ENCODE measurements at places on chromosomes 2 and 18. TPM values are rescaled to one million over a fixed set of nuclear protein-coding genes. Genes with fewer than 3 reads are reported as not detected.

DNA sequence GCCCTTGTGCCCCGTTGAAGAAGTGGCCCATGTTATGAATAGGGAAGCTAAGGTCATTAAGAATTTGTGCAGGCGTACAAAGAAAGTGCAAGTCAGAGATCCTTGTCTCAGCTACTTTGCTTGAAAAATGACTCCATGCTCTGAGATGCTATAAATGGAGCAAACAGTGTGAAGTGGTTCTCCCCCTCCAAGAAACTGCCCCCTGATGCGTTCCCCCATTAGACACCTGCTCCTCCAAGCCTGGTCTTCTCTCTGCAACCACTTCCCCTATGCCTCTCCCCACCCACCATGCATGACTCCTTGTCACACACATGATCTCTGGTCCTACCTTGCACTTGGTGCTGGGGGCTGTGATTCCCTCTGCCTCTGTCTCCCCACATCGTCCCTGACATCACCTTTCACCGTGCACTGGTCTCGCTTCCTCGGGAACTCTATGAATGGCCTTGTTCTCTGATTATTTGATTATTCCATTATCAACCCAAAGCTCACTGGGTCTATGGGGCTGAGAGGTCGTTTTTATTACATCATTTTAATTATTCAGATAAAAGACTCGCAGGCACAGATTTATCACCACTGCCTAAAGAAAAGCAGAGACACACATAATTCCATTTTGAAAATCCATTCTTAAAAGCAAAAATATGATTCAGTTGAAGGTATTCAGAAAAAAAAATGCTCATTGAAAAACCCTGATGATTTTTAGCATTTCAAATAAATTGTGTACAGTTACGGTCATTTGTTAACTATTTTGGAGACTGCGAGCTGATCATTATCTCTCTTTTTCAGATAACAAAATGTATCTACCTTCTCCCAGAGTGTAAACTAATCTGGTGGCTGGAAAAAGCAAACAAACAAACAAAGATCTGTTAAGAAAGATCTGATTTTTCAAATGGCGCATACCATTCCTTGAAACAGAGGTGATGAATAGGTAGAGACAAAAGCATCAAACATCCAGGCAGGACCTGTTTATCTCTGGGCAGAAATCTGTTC is 294.9 kb downstream of the SOX11 start:
- DNase-seq: no peak
- H3K4me1 ChIP-seq: no peaks in the 10 kb centered on the region
- no peak overlapping the region for H3K4me3 ChIP-seq
- peaks cover 13% of the 10 kb centered on the region for H3K27me3 ChIP-seq

GRCh38 chr2:199590321-199591203 is 132.8 kb upstream of the SATB2 start:
- H3K4me1 ChIP-seq: no peaks in the 10 kb centered on the region
- peaks cover 7% of the 10 kb centered on the region for H3K27me3 ChIP-seq
- no peak overlapping the region for H3K27ac ChIP-seq
- H3K4me3 ChIP-seq: no peak overlapping the region
- no peak for DNase-seq

- H3K36me3 ChIP-seq: no peaks in the 10 kb centered on the region
- no peak overlapping the region for H3K4me3 ChIP-seq
- H3K4me1 ChIP-seq: no peaks in the 10 kb centered on the region
- DNase-seq: no peak
Measured at GRCh38 chr2:28045676-28046351, 155.3 kb downstream of the BABAM2 start.

GRCh38 chr18:59150236-59150635 is 10.6 kb downstream of the SEC11C start:
- H3K27ac ChIP-seq: no peak overlapping the region
- H3K36me3 ChIP-seq: peaks cover 59% of the 10 kb centered on the region
- DNase-seq: no peak
- no peak overlapping the region for H3K4me3 ChIP-seq
- no peaks in the 10 kb centered on the region for H3K4me1 ChIP-seq
- H3K27me3 ChIP-seq: no peaks in the 10 kb centered on the region

DNA sequence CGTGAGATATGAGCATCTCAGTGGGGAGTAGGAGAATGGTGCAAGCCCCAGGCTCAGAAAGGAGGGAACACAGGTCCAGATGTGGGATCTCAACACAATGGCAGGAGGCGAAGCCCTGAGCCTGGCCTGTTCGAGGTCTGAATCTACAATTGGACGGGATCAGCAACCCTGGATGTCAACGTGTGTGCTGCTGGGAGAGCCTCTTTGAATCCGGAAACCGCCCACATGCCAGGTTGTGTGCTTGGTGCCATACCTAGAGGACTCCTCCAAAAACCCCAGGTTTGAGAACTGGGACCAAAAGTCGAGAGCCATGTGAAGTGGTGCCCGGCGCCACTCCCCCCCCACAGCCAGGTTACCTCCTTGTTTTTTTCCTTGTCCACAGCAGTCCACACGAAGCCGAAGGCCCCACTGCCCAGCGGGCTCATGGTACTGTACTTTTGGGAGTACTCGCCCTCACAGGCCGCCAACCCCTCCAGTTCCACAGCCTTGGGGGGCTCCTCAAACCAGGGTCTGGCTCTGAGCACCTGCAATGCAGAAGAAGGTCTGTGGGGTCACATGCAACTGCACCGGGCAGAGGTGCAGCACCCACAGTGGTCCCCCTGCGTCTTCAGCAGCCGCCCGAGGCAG is 20.4 kb upstream of the MTERF4 start:
- no peaks in the 10 kb centered on the region for H3K4me1 ChIP-seq
- H3K27ac ChIP-seq: no peak overlapping the region

Gene SLC35F5
- total RNA-seq: 86.3 TPM

- peaks cover 4% of the 10 kb centered on the region for H3K4me1 ChIP-seq
- no peaks in the 10 kb centered on the region for H3K36me3 ChIP-seq
- H3K27me3 ChIP-seq: no peaks in the 10 kb centered on the region
- no peak for DNase-seq
- H3K4me3 ChIP-seq: no peak overlapping the region
- H3K27ac ChIP-seq: no peak overlapping the region
Measured at GRCh38 chr2:17899871-17900270, 21.4 kb downstream of the KCNS3 start.

Gene ABHD3
- 5.9 TPM for total RNA-seq

DNA sequence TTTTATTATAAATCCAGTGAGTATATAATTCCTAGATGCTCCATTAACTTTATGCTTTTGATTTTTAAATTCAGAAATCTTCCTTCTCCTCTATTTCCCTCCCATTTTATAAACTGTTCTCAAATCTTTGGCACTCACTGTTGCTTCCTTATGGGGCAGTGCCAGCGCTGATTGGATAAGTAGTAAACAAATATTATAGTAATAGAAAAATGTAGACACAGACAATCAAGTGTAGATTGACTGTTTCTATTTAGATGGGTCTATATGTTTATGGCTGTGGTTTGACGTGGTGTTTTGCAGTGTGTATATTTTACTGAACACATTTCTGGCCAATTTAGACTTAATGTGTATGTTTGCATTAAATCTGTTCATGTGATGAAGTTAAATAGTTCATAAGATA is 36.6 kb downstream of the LYPD6B start:
- no peaks in the 10 kb centered on the region for H3K27me3 ChIP-seq
- no peak overlapping the region for H3K27ac ChIP-seq
- H3K36me3 ChIP-seq: no peaks in the 10 kb centered on the region
- no peak for DNase-seq

Gene GALNT3
- not detected for total RNA-seq

Gene SPATA3
- total RNA-seq: not detected

DNA sequence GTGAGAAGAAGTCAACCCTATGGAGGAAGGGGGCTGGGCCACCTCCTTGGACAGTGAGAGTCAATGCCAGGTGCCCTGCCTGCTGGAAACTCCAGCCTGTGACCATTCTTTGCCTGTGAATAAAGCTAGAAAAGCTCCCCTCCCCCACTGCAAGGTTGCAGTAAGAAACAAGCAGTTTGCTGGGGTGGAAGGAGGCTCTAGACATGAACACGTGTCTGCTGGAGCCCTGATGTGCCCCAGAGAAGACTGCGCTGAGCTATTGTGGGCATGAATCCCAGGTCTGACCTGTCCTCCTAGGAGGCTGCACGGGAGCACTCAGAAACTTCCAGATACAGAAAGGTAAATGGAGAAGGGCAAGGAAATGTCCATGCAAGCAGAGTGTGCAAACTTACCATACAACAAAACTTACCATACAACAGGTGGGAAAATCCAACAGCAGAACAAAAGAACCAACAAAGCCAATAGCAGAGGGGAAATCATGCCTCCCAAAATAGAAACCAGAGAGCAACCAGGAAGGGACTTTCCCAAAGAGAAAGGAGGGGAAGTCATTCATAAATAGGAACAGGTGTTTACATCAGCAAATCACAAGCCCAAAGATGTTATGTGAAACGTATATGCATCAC is 278.7 kb downstream of the BCL2 start:
- no peaks in the 10 kb centered on the region for H3K27me3 ChIP-seq
- no peak overlapping the region for H3K4me3 ChIP-seq
- no peak for DNase-seq
- H3K27ac ChIP-seq: no peak overlapping the region
- H3K36me3 ChIP-seq: no peaks in the 10 kb centered on the region

GRCh38 chr2:61196671-61197070 is 34.7 kb downstream of the C2orf74 start:
- no peak for DNase-seq
- H3K36me3 ChIP-seq: no peaks in the 10 kb centered on the region
- H3K27me3 ChIP-seq: no peaks in the 10 kb centered on the region
- H3K4me1 ChIP-seq: no peaks in the 10 kb centered on the region
- peak overlapping the region; percentile 62 for H3K27ac ChIP-seq

GRCh38 chr2:82198809-82199492 is 1894.4 kb upstream of the LRRTM1 start:
- no peak overlapping the region for H3K27ac ChIP-seq
- no peaks in the 10 kb centered on the region for H3K27me3 ChIP-seq
- DNase-seq: no peak
- no peak overlapping the region for H3K4me3 ChIP-seq

Gene UGT1A3
- total RNA-seq: not detected

- peaks cover 18% of the 10 kb centered on the region for H3K27me3 ChIP-seq
- H3K36me3 ChIP-seq: no peaks in the 10 kb centered on the region
- no peak overlapping the region for H3K27ac ChIP-seq
- H3K4me1 ChIP-seq: no peaks in the 10 kb centered on the region
- DNase-seq: no peak
Measured at GRCh38 chr2:95058989-95059641, 33.6 kb downstream of the MAL start.

Gene ACVR1C
- 1.7 TPM for total RNA-seq

- no peak overlapping the region for H3K27ac ChIP-seq
- no peaks in the 10 kb centered on the region for H3K36me3 ChIP-seq
- no peaks in the 10 kb centered on the region for H3K4me1 ChIP-seq
- H3K4me3 ChIP-seq: no peak overlapping the region
- DNase-seq: no peak
- H3K27me3 ChIP-seq: no peaks in the 10 kb centered on the region
Measured at GRCh38 chr2:189247276-189247675, 67.7 kb upstream of the COL5A2 start.

DNA sequence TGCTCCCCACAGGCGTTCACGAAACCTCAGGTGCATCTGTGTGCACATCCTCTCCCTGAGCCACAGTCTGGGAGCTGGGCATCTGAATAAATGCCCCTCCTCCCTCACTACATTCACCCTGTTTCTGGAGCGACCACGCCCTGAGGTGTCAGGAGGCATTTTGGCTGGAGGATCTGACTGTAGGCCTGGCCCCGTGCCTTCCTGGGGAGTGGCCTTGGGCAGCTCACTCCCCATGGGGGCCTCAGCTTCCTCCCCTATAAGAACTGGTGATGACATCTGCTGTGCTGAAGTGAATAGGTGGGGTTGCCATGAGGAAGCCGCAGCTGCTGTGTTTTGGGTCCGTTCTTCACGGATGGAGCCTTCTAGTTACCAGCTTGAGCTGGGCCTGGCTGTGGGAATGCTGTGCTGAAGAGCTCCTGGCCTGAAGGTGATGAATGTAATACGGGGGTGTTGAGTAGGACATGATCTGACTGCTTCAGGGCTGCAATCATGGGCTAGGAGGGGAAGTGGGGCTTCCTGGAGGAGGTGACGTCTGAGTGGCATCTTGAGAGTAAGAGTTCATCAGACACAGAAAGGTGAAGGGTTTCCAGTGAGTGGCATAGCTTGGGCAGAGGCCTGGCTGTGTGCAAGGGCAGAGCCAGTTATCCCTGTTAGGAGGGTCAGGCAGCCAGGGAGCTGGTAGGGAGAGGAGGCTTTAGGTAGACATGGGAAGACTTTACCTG is 58.2 kb downstream of the GLI2 start:
- no peak for DNase-seq
- peaks cover 4% of the 10 kb centered on the region for H3K4me1 ChIP-seq
- no peak overlapping the region for H3K4me3 ChIP-seq
- no peak overlapping the region for H3K27ac ChIP-seq

DNA sequence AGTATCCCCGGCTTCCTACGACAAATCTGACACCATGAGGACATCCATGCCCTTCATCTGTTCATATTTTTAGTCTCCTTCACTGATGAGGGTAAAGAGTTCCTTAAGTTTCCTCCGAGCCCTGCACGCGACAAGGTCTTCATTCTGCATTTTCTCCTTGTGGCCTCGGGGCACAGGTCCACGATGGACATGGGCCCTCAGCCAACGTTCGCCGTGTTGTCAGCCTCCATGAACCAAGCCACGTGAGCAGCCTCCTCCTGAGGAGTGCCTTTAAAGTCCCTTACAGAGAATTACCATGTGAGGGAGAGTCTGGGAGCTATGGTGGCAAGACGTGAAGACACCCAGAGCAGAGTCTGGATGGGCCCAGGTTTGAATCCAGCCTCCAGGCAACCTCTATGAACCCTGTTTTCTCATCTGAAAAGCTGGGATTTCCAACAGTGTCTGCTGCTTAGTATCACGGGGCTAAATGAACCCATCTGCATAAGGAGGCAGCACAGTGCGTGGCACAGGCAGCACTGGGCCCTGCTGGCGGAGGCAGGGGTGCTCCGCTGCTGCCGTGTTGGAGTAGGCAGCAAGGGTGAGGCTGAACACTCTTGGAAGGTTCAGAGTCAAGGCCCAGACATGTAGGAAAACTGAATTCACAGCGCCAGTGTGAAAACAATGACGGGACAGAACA is 54.1 kb downstream of the EIPR1 start:
- H3K4me3 ChIP-seq: no peak overlapping the region
- no peaks in the 10 kb centered on the region for H3K27me3 ChIP-seq
- H3K27ac ChIP-seq: no peak overlapping the region
- no peaks in the 10 kb centered on the region for H3K4me1 ChIP-seq
- no peak for DNase-seq

- peaks cover 41% of the 10 kb centered on the region for H3K4me1 ChIP-seq
- H3K27ac ChIP-seq: peak overlapping the region; percentile 100
- peak overlapping the region; percentile 89 for H3K4me3 ChIP-seq
- H3K36me3 ChIP-seq: no peaks in the 10 kb centered on the region
Measured at GRCh38 chr2:48315896-48316194, 214.1 kb upstream of the STON1 start.

- H3K27me3 ChIP-seq: no peaks in the 10 kb centered on the region
- DNase-seq: no peak
- H3K4me1 ChIP-seq: peaks cover 21% of the 10 kb centered on the region
Measured at GRCh38 chr18:77205769-77206168, 43.9 kb upstream of the GALR1 start.

GRCh38 chr2:137836671-137837070 is 127.6 kb upstream of the HNMT start:
- H3K4me1 ChIP-seq: no peaks in the 10 kb centered on the region
- no peaks in the 10 kb centered on the region for H3K27me3 ChIP-seq
- DNase-seq: no peak
